Hypothalamus (tissue), 51 donors: ENCODE measurements at places on chromosomes 1 and 21.

DNA sequence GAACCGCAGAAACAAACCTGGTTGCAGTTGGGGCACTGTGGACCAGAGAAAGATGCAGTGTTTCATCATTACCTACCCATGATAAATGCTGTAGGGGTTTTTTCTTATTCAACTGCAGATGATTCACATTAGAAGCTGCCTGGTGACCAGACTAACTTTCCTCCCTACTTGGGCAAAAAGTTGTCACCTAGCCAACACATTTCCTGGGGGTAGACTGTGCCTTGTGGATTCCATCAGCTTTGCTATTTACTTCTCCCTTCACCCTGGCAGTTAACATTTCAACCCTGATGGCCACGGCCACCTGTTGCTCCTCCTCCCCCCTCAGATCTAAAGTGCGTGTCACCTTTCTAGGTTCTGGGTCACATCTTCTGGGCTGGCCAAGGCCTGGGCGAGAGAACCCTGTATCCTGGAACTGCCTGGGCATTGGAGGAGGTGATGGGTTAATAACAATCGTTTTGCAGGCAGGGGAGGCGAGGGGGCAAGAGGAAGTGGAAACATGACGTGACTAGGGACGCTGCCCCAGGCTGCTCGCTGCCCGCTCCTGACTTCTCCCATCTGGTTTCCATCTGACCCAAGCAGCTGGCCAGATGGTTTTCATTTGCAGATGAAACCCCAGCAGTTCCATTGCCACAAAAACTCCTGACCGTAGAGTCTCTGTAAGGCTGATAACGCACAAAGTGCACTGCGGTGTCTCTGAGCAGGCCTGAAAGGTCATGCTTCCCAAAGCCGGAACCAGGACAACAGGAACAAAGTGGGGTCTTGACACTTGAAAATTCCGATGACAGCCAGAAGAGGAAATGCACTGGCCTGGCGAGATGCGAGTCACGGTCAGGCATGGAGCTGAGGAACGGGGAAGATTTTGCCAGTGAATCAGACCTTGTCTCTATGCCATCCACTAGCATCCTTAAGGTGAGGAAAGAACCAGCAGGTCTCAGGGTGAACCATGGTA lies 36.6 kb downstream of the CAPZB start:
- DNase-seq, result no peak

DNA sequence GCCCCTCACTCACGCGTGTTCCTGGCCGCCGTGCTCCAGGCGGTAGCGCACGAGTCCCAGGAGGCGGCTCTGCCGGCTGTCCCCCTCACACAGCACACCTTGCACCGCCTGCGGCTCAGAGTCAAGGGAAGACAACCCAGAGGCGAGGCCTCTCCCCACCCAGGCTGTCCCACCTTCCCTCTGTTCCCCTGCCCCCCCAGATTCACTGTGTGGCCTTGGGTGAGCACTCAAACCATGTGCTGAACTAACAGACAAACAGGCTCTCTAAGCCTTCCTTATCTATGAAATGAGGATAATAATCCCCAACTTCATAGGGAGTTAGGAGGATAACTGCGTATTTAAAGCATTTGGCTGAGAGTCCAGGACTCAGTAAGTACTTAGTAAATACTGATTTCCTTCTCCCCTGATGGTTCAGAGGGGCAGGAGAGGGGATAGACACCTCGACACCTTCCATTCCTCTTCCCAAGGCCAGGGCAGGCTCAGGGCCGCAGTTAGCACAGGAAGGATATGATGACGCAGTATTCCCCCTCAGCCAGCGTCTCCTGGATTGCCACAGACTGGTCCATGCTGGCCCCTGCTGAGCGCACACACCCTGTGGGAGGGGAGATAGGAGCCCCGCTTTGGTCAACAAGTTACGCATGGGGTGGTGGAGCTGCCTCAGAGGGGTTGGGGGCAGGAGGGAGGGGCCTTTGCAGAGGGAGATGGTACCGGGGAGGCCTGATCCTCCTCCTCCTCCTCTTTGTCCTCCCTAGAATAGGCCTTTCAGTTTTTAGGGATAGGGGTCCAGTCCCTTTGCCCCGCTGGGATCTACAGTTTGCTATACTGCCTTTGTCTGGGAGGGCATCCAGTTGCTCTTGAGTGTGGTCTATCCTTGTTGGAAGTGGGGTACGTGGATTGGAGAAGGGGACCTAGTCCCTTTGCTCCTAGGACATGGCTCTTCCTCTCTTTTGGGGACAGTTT lies 830 bp downstream of the INPP5B start:
- no peak for DNase-seq

DNA sequence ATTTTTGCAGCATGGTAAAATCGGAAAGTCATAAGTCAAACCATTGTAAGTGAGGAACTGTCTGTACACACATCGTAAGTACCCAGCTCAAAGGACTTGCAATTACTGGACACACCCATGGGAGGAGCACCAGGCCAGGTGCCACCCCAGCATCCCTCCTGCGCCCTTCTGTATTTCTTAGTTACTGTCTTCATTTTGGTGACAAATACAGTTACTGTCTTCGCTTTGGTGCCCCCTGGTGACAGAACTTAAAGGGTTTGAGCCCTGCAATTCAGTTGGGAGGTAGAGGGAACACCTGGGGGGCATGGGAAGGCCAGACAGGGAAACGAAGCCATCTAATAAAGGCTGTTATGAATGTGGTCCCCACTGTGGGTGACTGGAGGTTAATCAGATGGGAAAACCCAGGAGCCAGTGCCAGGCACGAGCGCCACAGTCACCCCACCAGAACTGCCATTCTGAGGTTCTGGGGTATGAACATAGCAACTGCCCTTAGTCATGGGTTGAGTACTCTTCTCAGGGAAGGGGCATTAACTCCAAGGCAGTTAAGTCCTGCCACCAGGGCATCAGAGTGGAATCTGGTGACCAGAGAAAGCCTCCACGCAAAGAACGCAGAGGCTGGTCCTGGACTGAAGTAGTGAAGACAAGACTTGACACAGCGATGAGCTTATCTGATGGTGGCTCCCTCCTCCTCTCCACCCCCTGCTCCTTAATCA lies 612.9 kb downstream of the PTPRU start:
- no peak for DNase-seq

GRCh38 chr1:33407352-33408092 lies 23.4 kb downstream of the PHC2 start:
- DNase-seq, result no peak

GRCh38 chr1:29767769-29768425 lies 531.6 kb downstream of the PTPRU start:
- no peak for DNase-seq

DNA sequence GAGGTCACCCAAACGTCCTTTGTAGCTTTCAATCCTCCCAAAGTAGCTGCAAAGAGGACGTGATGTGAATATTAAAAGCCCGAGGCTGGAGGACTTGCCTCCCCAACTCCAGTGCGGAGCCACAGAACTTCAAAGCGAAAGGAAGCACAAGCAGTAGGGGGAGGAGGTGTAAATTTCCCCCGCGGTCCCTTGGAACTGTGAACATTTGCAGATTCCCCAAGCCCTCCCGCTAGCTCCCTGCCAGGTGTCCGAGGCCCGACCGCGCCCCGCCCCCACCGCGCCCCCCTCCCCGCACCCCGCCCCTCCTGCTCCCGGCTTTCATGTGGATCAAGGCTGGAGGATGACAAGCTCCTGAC lies 41.5 kb upstream of the HAO2 start:
- DNase-seq, result no peak

- DNase-seq, result no peak
Observed at GRCh38 chr1:145878724-145879123, 6.9 kb downstream of the ANKRD35 start.

GRCh38 chr1:201597551-201598230 lies 58.8 kb downstream of the NAV1 start:
- DNase-seq, result no peak

DNA sequence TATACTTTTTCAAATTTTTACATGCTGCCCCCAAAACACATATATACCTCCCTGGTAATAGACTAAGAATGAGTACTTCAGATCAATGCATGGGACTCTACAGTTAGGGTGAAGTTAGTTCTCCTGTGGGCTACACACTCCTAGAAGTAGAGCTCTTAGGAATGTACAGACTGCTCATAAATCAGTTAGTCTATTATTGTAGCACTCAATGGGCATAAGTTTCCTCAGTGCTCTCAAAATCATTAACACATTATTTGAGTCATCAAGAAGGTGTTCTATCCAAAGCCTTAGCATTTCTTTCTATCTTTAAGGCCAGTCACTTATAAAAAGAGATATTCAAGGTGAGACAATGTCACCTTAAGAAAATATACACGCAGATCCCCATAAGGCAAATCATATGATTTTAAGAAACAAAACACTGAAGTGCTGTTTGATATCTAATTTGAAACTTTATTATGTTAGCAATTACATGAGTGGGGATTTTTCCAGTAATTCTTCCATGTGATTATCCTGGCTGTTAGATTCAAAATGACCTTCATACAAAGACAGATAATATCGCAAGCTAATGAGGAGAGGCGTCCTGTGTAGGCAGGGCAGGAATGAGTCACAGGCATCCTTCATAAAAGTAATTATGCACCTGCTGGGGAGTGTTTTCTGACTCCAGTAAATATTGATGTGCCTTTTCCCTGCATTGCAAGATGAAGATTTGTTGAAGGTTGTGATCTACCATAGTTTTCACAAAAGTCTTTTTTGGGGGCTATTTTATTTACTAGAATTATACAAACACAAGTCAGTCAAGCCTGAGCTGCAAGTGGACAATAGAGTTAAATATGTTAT lies 167.2 kb upstream of the ATP1B1 start:
- DNase-seq, result no peak

DNA sequence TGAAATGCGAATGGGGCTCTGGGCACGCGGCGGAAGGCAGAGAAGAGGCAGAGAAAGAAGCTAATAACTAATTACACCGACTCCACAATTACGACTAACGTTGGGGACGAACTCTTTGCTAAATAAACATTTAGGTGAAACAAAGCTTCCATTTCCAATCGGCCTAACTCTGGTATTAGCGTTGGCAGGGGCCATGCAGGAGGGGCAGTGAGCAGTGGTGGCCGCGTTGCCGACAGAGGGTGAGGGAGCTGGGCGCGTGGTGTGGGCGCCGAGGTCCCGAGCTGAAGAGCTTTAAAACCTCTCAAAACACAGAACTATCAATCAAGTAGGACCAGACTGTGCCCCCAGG lies 553 bp upstream of the NDUFV3 start:
- DNase-seq, result no peak

- no peak for DNase-seq
Observed at GRCh38 chr1:150761801-150762200, 3.8 kb downstream of the CTSS start.

- DNase-seq, result no peak
Observed at GRCh38 chr1:219806642-219807041, 121.7 kb downstream of the SLC30A10 start.

- no peak for DNase-seq
Observed at GRCh38 chr1:165495858-165496205, 48.0 kb upstream of the LRRC52 start.

GRCh38 chr1:244271004-244271403 lies 180.7 kb downstream of the ADSS2 start:
- no peak for DNase-seq

DNA sequence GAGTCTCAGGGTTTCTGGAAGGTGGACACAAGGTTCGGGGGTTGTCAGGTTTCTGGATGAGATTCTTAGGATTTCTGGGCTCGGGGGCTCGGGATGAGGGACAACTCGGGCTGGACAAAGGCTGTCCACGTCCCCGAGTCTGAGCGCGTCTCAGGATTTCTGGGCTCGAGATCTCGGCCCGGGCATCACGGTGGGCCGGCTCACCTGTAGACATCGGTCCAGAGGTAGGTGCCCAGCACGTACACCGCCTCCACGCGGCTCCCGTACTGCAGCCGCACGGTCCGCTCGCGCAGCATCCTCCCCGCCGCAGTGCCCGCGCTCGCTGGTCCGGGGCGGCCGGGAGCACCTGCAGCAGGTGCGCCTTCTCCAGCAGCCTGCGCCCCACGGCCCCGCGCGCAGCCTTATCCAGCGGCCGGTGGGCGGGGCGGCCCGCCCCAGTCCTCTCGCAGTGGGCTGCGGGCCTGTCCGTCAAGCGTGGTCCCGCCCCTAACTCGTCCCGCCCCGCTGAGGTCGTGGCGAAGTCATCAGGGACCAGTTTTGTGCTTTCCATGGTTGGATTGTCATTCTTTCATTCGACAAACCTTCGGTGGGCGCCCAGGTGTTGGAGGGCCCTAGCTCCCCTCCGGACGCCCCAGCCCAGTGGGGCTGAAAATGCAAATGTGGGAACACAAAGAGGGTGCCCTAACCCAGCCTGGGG lies at the start of gene PADI2:
PADI2 (minus strand) TSS at position 376 of the 697 bp plus-strand sequence; CDS start at position 296, 80 bp downstream.
- peak; percentile 72 for DNase-seq

DNA sequence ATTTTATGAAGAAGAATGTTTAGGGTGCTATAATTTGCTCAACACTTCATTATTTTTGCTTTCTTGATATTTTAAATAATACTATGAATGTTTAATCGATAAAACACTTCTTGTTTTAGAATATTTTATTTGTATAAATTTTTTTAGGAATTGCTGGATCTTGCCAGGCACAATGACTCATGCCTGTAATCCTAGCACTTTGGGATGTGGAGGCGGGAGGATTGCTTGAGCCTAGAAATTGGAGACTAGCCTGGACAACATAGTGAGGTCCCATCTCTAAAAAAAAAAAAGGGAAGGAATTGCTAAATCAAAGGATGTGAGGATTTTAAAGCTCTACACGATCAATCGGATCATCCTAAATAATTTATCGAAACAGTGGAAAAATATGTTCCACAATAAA lies 17.6 kb downstream of the RNF11 start:
- DNase-seq, result no peak

- DNase-seq, result no peak
Observed at GRCh38 chr1:91765880-91766443, 120.0 kb downstream of the TGFBR3 start.

DNA sequence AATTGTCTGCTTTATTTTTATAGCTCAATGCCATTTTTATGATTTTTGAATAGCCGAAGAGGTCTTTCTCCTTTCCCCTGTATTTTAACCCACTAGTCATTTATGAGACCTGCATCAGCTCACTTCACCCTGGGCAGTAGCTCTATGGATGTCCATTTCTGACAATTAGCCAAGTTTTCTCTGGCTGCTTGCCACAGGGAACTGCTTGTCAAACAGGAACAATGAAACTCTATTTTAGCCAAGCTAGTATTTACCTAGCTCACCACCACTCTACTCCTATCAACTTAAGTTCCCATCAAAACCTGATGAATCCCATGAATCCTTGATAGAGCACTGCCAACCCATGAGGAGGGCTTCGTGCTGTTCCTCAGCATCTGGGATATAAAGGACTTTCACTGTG lies 406.7 kb downstream of the RWDD3 start:
- DNase-seq, result no peak

DNA sequence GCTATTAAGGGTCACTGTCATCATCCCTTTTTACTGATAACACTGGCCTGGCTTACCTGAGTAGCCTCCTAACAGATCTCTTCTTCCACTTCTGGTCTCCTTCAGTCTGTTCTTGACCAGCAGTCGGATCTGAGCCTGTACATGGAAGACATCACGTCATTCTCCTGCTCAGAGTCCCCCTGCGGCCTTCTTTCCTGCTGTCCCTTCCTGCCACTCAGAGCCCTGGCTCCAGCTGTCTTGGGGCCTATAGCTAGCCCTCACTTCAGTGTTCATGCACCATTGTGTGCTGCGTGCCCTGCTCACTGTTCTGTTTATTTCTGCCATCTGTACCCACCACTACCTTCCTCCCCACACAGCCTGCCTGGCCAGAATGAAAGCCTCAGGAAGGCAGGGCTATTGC lies 8.4 kb downstream of the ADARB1 start:
- DNase-seq, result no peak
